Lung (tissue), 17 donors: ENCODE measurements at places on chromosomes 7 and 10.
A peak's percentile ranks its signal among the peaks of the same experiment; 100 is the strongest.

GRCh38 chr10:26890956-26891355 lies 30.2 kb upstream of the ABI1 start:
- DNase-seq = peak; percentile 66

DNA sequence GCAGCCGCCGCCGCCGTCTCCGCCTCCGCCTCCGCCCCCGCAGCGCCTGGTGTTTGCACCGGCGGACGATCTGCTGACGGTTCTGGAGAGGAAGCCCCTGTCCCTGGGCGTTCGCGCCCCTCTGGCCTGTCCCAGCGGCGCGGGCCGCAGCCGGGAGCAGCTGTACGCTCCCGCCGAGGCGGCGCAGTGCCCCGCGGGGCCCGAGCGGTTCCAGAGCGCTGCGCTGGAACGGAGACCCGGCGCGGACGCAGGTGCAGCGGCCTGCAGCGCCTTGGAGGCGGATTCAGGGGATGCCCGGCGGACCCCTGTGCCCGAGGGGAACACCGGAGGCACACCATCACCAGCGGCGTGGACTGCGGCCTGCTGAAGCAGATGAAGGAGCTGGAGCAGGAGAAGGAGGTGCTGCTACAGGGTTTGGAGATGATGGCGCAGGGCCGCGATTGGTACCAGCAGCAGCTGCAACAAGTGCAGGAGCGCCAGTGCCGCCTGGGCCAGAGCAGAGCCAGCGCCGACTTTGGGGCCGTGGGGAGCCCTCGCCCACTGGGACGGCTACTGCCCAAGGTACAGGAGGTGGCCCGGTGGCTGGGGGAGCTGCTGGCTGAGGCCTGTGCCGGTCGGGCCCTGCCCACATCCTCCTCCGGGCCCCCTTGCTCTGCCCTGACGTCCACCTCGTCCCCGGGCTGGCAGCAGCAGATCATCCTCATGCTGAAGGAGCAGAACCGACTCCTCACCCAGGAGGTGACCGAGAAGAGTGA lies 24.8 kb upstream of the ZNF735 start:
- no peak for DNase-seq

GRCh38 chr10:95552679-95553342 lies 8.4 kb downstream of the SORBS1 start:
- no peak for DNase-seq

DNA sequence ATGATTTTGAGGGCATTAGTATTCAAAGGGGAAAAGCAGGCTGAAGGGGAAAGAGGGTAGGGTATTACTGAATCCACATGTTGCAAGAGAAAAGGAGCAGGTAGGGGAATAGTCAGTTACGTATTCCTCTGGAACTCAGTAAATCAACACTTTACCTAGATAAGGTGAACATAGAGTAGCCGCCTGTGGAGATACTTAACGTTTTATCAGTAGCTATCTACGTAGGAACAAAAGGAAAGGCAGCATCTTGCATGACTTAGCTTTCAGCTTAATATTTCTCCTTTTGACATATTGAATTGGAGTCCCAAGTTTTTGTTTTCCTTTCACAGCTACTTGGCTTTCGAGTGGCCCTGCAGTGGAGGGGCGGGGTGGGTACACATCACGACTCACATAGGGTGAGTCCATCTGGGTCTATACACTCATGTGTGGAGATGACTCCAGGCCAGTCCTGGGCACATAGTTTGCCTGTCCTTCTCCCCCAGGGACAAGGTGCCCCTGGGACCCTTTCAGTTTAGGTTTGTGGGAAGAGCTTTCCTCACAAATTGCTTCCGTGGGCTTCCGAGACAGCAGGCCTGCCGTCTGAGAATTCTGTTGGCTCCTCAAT lies 48.1 kb downstream of the CCNY start:
- DNase-seq = no peak

DNA sequence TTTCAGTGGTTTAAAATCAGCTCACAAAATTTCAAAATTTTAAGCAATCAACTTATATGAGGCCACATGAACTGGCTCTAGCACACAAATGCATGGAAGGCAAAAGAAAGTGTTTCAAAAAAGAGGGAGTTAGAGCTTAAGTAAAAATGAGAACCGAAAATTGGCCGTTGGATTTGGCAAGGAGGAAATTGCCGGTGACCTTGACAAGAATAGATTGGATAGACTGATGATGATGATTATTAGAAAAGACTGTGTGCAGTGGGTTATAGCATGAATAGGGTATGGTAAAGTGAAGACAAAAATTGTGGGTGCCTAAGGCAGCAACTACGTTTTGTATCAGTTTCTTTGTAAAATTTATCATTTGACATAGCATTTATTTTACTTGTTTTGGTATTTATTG lies 175.7 kb downstream of the SEMA3D start:
- no peak for DNase-seq

DNA sequence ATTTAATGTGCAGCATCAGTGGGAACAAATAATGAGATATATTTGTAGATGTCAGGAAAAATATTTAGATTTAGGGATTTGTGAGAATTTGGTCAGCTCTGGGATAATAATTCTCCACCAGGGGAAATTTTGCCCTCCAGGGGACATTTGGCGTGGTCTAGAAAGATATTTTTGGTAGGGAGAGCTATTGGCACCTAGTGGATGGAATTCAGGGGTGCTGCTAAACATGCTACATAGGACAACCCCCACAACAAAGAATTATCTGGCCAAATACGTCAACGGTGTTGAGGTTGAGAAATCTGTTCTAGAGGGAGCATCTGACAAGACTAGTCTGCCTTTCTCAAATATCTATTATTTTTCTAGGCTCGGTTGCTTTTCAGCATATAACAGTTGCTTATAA lies 2.1 kb downstream of the ADK start:
- peak; percentile 50 for DNase-seq

- peak; percentile 7 for DNase-seq
Measured at GRCh38 chr10:26524161-26524896, 86.2 kb downstream of the APBB1IP start.

DNA sequence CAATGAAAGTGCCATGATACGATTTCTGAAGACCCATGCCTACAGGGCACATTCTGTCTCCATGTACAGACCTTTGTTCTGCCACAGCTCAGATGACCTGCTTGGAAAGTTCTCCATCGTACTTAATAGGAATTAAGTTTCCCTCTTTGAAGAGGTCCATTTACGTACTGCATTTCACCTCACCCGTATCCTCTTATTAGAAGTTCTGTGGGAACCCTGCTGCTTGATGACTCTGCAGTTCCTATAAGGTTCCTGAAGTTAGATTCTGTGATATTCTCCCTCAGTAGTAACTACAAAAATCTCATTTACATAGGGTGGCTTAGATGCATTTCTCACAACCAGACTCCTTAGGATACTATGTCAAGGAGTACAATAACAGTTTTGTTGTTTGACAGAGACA lies 50.9 kb downstream of the MINDY3 start:
- DNase-seq = no peak

- no peak for DNase-seq
Measured at GRCh38 chr7:45223728-45224630, 66.4 kb downstream of the RAMP3 start.

DNA sequence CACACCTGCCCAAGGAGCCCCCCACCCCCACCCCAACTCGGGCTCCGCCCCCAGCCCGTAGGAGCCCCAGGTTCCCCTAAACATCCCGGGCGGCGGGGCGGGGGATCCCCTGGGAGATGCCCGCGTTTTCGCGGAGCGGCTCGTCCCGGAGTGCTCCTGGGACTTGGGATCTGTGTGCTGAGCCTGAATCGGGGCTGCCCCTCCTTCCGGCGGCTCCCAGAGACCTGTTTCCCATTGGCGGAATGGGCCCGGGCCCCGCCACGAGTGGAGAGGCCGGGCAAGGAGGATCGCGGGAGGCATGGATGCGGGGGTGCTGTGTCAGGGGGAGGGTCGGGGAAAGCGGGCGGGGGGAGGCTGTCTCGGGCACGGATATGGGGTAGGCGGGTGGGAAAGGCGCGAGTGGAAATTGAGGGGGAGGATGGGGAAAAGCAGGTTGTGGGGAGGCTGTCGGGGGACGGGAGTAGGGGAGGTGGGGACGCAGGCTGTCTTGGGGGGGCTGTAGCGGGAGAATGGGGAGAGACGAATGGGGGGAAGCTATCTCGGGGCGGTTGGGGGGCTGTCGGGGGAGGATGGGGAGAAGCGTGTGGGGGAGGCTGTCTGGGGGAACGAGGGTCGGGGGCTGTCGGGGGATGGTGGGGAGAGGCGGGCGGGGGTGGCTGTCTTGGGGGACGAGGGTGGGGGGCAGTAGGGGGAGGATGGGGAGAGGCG lies 572 bp upstream of the BHLHA15 start:
- no peak for DNase-seq

DNA sequence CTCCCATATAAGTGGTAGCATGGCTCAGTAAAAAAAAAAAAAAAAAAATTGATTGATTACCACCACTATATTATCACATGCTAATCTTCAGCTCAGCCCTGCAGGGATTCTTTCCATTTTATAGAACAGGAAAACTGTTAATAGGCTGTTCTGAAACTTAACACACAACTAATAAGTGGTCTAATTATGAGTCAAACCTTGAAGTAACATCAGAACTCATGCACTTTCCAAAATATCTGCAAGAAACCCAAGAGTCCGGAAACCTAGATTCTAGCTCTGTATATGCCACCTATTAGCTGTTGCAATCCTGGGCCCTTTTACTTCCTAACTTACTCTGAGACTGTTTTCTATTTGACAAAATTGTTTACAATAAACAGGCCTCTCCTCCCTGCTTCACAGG lies 23.9 kb downstream of the SEM1 start:
- no peak for DNase-seq

GRCh38 chr7:143934526-143935325 lies at the start of gene OR2F2:
Gene OR2F2, plus strand, starts transcription at chr7:143935233. Its CDS starts 0 bp downstream, at chr7:143935233.
- DNase-seq = peak; percentile 62

DNA sequence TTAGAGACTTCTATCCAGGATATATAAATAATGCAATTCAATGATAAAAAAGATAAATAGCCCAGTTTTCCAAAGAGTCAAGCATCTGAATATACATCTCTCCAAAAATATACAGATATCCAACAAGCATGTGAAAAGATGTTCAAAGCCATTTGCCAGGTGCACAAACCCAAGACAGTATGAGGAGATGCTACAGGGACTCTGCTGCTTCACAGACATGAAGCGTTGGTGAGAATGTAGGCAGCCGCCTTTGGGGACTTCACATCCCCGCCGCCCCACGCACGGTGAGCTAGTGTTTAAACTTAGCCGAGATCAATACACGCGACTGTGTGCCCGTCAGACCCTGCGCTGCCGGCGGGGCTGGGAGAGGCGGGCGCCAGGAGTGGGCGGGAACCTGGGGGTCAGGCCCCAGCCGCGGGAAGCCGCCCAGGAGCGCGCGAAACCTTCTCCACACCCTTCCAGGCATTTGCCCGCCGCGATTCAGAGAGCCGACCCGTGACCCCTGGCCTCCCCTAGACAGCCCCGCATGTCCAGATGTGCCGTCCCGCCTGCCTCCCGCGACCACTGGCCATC lies 927 bp upstream of the ALOX5 start:
- DNase-seq = no peak

- DNase-seq = no peak
Measured at GRCh38 chr7:34309116-34309515, 348.9 kb upstream of the NPSR1 start.

- DNase-seq = no peak
Measured at GRCh38 chr10:22630234-22631174, 83.9 kb downstream of the PIP4K2A start.

GRCh38 chr7:106223156-106223555 lies 61.6 kb downstream of the NAMPT start:
- DNase-seq = no peak
